GOT3 (cell line): ENCODE measurements at places on chromosomes 1 and 21.

DNA sequence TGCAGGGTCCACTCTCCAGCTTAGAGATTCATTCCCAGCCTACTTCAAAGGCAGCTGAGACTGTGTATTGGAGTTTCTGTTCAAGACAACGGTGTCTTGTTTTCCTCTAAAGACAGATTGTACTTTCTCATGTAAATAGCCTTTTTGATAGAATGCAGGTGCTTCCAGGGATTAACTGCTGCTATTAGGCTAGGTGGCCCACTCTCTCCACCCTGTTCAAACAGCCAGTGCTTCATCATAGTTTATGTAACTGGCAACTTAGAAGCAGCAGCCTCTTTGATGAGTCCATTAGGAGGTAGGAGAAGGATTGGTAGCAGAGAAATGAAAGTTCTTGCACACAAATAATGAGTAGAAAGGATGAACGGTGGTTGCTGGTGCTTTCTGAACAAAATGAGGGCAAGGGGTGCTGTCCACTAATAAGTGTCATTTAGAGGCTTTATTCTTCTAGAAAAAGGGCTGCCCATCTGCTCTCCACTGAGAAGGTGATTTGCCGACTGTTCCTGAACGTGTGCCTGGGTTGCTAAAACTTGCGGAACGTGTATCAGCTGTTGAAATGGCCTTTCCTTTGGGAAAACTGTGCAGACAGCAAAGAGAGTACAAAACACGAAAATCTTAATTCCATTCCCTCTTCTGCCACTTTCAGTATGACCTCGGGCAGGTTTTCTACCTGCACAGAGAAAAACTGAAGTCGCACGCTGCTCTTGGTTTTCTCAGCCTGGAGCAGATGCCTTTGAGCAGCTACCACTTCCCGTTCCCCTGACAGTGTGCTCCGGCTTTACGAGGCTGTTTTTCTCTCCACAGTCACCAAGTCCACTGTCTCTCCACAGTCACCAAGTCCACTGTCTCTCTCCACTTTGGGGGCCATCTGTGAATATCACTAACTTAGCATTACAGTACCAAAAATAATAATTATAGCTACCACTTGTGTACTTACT is 228.9 kb downstream of the KIF26B start:
- DNase-seq: no peak

- DNase-seq: no peak
These were observed 23.7 kb downstream of the ABCG1 start for GRCh38 chr21:42242611-42243010.

- DNase-seq: no peak
These were observed 57.2 kb upstream of the CNIH3 start for GRCh38 chr1:224558904-224559303.

- DNase-seq: no peak
These were observed 30.4 kb downstream of the H3-3A start for GRCh38 chr1:226092965-226093364.

- no peak for DNase-seq
These were observed 15.3 kb downstream of the SLC35F3 start for GRCh38 chr1:233919786-233920185.

GRCh38 chr1:66364578-66365391 is 169.2 kb upstream of the SGIP1 start:
- no peak for DNase-seq

- no peak for DNase-seq
These were observed 11.2 kb downstream of the HMGCL start for GRCh38 chr1:23814016-23814415.

- DNase-seq: no peak
These were observed 100.2 kb downstream of the SSBP3 start for GRCh38 chr1:54305906-54306514.

DNA sequence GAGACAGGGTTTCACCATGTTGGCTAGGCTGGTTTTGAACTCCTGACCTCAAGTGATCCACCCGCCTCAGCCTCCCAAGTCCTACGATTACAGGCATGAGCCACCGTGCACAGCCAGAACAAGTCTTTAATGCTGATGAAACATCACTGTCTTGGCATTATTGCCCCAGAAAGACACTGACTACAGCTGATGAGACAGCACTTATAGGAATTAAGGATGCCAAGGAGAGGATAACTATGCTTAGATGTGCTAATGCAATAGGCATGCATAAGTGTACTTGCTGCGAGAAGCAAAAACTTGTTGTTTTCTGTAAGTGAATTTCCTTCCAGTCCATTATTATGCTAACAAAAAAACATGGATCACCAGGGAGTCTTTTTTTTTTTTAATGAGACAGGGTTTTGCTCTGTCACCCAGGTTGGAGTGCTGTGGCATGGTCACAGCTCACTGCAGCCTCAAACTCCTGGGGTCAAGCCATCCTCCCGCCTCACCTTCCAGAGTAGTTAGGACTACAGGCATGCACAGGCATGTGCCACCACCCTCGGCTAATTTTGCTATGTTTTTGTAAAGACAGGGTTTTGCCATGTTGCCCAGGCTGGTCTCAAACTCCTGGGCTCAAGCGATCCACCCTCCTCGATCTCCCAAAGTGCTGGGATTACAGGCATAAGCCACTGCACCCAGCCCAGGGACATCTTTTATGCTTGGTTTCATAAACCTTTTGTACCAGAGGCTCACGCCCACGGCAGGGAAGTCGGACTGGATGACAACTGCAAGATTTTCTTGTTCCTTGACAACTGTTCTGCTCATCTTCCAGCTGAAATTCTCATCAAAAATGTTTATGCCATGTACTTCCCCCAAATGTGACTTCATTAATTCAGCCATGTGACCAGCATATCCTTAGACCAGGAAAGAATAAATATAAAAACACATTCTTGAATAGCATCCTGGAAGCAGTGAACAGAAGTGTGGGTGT is 23.1 kb downstream of the RHEX start:
- no peak for DNase-seq

DNA sequence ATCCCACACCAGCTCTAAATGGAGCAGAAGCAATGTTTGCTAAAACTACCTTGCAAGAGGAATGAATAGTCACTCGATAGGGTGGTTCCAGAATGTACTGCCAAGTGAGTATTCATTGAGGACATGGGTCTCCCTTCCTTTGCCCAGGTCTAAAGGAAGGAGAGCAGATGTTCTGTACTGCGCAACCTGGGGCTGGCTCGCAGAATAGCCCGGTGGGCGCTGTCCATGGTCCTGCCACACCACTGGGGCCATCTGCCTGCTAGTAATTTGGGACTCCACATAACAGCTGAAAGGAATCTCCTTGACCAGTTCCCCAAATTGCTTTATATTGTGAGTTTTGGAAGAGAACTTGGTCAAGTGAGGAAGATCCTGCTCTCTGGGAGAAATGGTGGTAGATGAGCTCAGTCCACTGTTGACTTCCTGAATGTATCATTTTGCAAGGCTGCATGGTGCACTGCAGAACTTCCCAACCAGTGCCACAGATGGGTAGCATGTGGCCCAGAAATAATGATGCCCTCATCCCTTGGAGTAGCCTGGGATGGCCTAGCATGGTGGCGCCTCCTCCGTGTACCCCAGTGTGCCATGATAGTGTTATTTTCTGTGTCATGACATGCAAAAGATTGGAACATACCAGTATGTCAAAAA is 5.7 kb downstream of the SLC6A17 start:
- DNase-seq: no peak

GRCh38 chr1:109654519-109654918 is 1.4 kb upstream of the GSTM4 start:
- no peak for DNase-seq

- DNase-seq: no peak
These were observed 124.2 kb downstream of the RUNX1 start for GRCh38 chr21:34924771-34925419.

- no peak for DNase-seq
These were observed 21.3 kb upstream of the ATF3 start for GRCh38 chr1:212587016-212587887.

DNA sequence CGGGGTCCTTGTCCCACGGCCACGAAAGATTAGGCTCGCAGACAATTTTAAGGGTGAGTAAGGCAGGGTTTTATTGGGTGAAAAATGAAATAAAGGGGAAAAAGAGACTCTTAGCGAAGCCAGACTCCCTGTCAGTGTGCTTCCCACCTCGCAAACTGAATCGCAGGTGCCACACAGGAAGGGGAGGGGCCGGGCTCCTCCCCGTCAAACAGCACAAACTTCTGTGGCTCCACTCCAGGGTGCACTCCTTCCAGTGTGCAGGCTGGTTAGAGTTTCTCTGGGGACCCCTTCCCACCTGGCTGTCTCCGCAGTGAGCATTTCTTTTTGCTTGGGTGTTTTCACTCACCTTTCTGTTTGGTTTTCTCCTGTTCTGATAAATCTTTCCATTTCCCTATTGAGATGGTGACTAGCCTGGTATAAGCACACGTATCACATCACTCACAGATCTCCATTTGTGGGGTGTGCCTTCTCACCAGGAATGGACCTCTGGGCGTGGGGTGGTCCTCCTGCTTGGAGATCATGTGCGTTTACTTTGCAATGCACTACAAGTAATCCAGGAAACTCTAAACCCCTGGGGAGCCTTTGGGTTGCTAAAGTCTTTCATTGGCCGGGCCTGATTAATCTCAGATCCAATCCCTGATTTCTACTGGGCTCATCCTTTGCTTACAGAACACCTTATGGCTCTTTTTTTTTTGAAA is 37.6 kb upstream of the GALNT2 start:
- no peak for DNase-seq

DNA sequence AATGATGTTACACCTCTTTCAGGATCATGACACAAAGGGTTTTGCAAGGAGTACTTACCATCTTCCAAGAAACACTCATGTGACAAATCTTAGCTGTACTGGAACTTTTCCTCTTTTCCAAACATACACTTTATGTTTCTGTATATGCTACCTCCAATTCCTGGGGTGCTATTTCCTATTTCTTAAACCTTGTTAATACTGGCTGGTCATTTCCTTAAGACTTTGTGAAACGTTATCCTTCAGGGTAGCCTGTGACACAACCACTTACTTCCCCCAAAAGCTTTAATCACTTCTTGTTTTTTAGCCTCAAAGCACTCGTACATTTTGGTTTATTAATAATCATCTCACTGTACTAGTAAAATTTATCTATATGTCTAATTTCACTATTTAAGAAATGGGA is 39.4 kb downstream of the OR10Z1 start:
- no peak for DNase-seq

DNA sequence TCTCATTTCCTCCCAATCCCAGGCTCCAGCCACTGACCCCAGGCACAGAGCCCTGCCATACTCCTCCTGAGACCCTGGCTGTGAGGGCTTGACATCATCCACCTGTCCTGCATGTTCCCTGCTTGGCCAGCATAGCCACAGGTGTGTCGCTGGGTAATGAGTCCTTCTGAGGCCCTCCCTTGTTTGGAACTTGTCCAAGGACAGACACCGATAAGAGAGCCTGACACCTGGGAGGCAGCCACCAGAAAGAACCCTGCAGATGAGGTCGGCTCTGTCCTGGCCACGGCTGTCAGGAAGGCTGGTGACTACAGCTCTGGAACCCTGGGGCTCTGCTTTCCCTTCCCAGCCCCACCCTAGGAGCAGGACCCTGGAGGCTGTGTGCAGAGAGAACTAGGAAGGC is 34.6 kb downstream of the TMEM63A start:
- DNase-seq: no peak

GRCh38 chr1:77732090-77732489 is 27.6 kb downstream of the USP33 start:
- no peak for DNase-seq

DNA sequence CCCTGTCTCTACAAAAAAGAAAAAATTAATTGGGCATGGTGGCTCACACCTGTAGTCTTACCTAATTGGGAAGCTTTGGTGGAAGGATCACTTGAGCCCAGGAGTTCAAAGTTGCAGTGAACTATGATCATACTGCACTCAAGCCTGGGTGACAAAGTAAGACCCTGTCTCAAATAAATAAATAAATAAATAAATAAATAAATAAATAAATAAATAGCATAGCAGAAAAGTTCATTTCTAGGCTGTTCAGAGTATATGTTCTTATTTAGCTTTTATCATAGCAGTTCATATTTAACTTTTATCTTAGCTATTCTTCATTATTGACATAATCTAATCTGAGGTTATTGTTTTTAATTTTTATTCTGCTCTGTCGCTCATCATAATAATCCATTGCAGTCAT is 8.7 kb upstream of the SEC16B start:
- no peak for DNase-seq

GRCh38 chr1:179352236-179352635 is 13.5 kb upstream of the AXDND1 start:
- no peak for DNase-seq

DNA sequence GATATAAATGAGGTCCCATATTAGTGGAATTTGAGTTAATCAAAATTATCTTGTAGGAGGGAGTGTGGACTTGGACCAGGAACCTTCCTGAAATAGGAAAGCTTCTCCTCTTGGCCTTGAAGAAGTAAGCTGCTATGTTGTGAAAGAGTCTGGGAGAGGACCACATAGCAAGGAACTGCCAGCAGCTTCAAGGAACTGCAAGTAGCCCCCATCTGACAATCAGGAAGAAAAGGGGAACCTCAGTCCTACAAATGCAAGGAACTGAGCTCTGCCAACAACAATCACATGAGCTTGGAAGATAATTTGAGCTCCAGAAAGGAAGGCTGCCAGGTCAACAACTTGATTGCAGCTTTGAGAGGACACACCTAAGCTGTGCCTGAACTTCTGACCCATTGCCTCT is 8.2 kb upstream of the PRMT6 start:
- DNase-seq: no peak

DNA sequence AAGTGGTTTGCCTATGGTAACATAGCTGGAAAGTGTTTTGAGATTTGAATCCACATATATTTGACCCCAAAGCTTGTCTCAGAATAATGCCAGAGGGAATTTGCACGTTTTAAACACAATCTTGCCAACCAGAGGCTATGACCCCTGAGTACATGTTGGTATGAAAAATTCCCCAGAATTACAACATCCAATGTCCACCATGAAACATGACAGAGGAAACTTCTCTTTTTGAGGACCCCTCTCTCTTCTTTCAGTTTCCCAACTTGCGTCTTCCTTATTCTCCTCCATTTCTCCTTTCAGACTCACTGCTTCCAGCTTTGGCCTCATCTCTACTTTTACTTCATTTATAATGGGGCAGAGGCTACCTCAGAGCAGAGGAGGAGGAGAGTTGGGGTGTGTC is 5.5 kb upstream of the KCNJ9 start:
- DNase-seq: no peak

DNA sequence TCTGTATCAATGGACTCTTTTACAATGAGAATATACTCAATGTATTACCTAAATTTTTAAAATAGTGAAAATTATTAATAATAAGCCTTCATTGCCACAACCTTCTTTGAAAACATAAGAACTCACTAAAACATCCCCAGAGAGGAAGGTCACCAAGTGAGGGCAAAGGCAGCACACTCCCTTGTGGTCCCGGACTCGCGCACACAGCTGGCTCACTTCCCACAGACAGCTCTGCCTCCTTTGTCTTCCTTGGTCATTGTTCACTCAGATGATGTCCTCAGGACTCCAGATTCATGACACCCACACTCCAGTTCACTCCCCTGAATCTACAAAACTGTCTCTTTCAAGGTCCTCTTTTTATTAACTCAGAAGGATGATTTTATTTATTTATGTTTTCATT is 19.2 kb upstream of the UBR4 start:
- no peak for DNase-seq

DNA sequence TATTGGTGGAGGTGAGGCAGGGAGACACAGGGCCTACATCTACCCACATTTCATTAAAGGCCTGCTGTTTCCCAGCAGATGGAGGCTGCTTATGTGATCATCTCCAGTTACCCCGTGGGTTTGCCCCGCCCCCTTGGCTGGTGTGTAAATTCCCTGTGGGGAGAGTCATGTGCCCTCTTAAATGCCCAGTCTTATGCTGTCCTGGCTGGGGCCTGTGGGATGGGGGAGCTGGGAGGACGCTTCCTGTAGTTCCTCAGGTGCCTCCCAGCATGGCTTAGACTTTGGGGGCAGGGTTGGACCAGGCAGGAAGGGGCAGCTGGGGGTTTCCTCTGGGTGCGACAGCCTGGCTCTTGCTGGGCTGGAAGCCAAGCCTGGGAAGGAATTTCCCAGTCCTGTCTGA is 15.5 kb upstream of the CITED4 start:
- DNase-seq: peak; percentile 41
